ENCODE measurements at places on chromosomes 12 and 14. TPM values are rescaled to one million over a fixed set of nuclear protein-coding genes. Genes with fewer than 3 reads are reported as not detected.

OR11G2 gene
- total RNA-seq = not detected

PNP gene
- 13.3 TPM for total RNA-seq

GPR132 gene
- 0.47 TPM for total RNA-seq

MMP14 gene
- 18.5 TPM for total RNA-seq

ZNF140 gene
- 7.1 TPM for total RNA-seq

KLRC1 gene
- not detected for total RNA-seq

- DNase-seq = no peak
- H3K27ac ChIP-seq = no peak overlapping the region
- H3K4me1 ChIP-seq = peaks cover 3% of the 10 kb centered on the region
- H3K27me3 ChIP-seq = no peaks in the 10 kb centered on the region
- H3K36me3 ChIP-seq = peaks cover 92% of the 10 kb centered on the region
- no peak overlapping the region for H3K4me3 ChIP-seq
These were observed 76.7 kb downstream of the SH2B3 start for GRCh38 chr12:111482462-111482861.

DNA sequence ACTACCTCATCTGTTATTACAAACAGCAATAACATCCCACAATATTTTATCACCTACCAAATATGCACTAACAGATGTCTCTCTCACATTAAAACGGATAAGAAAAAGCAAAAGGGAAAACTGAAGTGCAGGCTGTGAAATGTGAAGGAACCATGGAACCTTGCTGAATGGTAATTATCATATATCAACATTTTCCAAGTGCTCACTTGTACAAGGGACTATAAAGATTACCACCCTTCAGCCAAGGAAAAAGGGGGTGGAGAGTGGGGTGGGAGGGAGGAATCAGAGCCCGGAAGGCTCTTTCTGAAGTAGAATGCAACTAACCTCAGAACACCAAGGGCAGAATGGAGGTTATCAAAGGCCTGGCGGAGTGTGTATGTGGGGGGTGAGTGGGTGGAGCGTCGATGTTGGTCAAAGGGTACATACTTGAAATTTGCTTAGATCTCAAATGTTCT, 1.2 kb downstream of the SNX6 start:
- no peaks in the 10 kb centered on the region for H3K27me3 ChIP-seq
- peaks cover 27% of the 10 kb centered on the region for H3K36me3 ChIP-seq

- no peak overlapping the region for H3K27ac ChIP-seq
- H3K4me1 ChIP-seq = no peaks in the 10 kb centered on the region
- H3K27me3 ChIP-seq = no peaks in the 10 kb centered on the region
- no peak overlapping the region for H3K4me3 ChIP-seq
These were observed 18.7 kb upstream of the YBX3 start for GRCh38 chr12:10741845-10742244.

- DNase-seq = no peak
- no peaks in the 10 kb centered on the region for H3K27me3 ChIP-seq
- H3K36me3 ChIP-seq = no peaks in the 10 kb centered on the region
- H3K27ac ChIP-seq = no peak overlapping the region
These were observed 17.3 kb downstream of the MAP3K9 start for GRCh38 chr14:70791971-70792370.

All from psoas muscle (tissue), 8 donors.